ENCODE measurements at places on chromosomes 6 and 20.

- DNase-seq, result no peak
Observed at GRCh38 chr6:46628498-46628897, 24.1 kb downstream of the CYP39A1 start.

- DNase-seq, result no peak
Observed at GRCh38 chr6:148414836-148415235, 72.2 kb downstream of the SASH1 start.

DNA sequence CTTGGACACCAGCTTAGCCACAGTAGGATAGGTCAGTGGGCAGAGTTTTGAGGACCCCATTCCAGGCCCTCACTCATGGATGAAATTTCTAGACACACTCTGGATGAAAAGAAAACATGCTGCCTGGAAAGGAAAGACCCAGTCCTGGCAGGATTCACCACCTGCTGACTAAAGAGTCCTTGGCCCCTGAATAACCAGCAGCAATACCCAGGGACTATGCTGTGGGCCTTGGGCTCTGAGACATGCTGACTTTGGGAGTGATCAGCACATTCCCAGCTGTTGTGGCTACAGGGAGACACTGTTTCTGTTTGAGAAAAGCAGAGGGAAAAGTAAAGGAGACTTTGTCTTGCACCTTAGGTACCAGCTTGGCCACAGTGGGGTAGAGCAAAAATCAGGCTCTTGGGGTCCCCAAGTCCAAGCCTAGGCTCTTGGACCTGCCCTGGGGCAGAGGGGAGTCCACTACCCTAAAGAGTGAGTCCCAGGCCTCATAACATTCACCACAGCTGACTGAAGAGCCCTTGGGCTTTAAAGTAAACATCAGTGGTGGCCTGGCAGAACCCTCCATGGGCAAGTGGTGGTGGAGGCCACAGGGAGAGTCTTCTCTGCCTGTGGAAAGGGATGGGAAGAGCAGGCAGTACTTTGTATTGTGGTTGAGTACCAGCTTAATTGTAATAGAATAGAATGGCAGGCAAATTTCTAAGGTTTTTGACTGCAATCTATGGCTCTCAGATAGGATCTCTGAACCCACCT lies 516.8 kb downstream of the BCKDHB start:
- no peak for DNase-seq

GRCh38 chr20:32378461-32378860 lies 20.3 kb downstream of the ASXL1 start:
- no peak for DNase-seq

DNA sequence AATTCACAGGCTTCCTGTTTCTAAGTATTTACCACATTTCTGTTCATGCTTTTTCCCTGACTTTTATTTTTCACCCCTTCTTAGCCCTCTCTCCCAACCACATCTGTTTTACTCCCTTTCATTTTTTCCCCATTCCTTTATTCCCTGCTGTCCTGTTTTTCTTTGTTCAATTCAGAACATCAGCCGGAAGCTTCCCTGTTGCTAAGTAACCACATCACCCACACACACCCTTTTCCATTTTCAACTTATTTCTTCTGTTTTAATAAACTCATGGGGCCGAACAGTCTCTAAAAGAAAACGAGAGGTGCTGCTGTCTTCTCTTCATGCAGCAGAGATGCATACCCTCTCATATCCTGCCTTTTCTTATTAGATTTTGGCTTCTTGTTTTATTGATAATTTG lies 53.5 kb upstream of the CEP85L start:
- no peak for DNase-seq

DNA sequence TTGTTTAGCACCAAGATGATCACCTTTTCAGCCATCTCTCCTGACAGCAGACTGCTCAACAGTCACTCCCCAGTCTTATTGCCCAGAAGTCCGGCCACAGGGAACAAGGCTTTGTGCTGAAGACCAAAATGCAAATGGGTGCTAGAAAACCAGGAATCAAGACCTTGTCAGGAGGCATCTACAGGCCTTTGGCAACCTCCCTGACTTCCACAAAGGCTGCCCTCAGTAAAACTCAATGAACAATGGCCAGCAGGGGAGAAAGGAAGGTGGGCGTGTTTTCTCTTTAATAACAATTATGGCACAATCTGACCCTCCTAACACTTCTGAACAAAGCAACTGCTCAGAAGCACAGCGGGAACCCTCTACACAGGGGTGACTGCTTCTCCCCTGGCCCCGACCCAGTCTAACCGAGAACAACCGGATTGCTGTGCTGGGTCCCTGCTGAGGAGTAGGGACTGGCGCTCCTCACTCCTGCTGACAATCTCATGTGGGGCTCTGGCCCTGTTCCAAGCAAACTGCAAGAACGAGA lies 41.6 kb downstream of the PLCG1 start:
- DNase-seq, result no peak

- DNase-seq, result no peak
Observed at GRCh38 chr20:36197271-36197670, 39.0 kb upstream of the AAR2 start.

DNA sequence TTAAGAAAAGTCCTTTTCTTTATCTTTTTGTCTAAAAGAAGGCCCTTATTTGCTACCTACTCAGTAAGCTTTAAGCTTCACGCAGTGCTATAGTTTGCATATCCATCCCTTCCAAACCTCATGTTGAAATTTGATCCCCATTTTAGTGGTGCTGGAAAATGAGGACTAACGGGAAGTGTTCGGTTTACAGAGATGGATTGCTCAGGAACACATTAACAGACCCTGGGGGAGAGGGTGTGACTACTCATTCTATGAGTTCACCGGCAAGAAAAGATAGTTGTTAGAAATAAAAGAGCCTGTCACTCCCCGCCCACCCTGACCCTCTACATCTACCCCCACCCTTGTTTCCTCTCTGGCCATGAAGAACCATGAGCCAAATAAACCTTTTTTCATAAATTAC lies 546.2 kb downstream of the MEI4 start:
- DNase-seq, result no peak

DNA sequence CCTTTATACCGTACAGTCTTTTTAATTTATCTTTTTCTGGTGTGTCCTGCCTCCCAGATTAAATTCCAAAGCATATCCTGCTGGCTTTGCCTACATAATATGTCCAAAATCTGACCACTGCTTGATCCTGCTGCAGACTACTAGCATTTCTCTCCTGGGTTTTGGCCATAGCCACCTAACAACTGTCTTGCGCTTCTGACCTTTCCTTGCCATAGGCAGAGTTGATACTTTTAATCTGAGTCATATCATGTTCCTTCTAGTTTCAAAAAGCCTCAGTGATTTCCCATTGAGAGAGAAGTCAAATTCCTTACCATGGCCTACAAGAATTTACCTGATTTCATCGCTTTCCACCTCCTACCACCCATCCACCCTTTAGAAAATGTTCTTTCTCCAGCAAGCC lies 104.8 kb downstream of the BCKDHB start:
- DNase-seq, result no peak

DNA sequence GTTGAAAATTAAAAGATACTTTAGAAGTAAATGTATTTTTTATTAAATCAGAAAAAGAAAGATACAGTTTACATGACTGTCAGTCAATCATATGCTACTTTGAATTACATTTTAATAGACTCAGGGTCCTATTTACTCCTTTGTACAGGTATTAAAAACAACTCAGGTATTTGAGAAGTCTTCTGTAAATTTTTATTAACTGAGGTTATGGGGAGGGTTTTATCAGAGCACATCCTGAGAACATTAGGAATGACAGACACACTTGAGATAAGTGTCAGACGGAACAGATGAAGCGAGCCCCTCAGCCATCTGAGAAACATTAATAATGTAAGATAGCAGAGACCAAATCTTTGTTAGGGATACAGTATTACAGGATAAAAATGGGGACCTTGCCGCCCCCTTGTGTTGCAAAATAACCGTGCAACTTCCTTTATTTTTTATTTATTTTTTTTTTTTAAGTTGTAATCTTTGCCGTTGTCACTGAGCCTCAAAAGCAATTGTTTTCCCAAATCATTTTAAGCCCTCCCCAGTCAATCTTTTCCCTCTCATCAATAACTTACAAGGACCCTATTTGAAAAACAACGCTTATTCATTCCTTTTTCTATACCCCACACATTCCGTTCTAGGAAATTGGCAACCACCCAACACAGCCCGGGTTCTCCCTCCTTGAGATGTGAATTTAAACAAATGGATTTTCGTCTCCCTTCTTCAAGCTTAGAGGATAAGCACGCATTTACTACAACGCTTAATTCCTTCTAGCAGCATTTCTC lies 126.7 kb downstream of the BCAS1 start:
- peak; percentile 32 for DNase-seq

GRCh38 chr20:44649126-44649525 lies 2.4 kb downstream of the ADA start:
- DNase-seq, result no peak

DNA sequence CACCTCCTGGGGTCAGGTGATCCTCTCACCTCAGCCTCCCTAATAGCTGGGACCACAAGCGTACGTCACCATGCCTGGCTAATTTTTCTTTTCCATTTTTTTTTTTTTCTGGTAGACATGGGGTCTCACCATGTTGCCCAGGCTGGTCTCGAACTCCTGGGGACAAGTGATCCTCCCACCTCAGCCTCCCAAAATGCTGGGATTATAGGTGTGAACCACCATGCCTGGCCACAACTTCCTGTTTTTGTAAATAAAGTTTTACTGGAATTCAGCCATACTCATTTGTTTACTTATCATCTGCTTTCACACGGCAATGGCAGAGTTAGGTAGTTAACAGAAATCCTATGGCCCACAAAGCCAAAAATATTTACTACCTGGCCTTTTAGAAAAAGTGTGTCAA lies 7.8 kb upstream of the RUNX2 start:
- DNase-seq, result no peak

GRCh38 chr20:24668791-24669190 lies 199.4 kb downstream of the SYNDIG1 start:
- no peak for DNase-seq

DNA sequence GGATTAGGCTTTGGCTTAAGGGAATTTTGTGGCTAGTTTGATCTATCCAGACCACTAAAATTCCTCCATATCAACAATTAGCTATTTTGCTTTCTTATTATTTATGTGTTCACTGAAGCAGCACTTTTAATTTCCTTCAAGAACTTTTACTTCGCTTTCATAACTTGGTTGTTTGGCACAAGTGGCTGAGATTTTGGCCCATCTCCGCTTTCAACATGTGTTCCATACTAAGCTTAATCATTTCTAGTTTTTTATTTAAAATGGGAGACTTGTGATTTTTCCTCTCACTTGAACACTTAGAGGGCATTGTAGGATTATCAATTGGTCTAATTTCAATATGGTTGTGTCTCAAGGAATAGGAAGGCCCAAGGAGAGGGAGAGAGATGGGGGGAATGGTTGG lies 102.4 kb upstream of the HSF2 start:
- DNase-seq, result no peak

DNA sequence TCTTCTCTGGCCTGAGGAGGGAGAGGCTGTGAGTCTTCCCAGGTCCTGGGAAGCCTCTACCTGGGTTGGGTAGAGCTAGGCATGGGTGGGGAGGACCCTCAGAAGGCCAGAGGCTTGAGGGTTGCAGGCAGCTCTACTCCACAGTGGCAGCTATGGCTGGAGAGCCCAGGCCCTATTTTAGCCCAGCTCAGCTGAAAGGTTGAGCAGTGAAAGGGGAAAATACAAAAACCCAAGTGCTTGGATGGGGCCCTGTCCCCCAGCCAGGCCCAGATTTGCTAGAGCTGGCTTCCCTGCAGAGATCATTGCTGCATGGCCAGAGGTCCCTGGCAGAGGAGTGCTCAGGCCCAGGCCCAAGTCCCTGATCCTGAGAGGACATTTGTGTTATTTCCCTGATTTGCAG lies 45.7 kb downstream of the SUN5 start:
- no peak for DNase-seq

- DNase-seq, result no peak
Observed at GRCh38 chr6:52975580-52975979, 19.5 kb downstream of the GSTA4 start.

GRCh38 chr20:59925359-59925758 lies 8.1 kb downstream of the SYCP2 start:
- no peak for DNase-seq

- no peak for DNase-seq
Observed at GRCh38 chr6:13390658-13391057, 62.3 kb upstream of the TBC1D7 start.

- DNase-seq, result no peak
Observed at GRCh38 chr20:2080532-2081224, 20.9 kb upstream of the STK35 start.

Measured in activated T-cell treated with anti-CD3 and anti-CD28 coated beads, Interleukin-2, amount 50 U/mL, for 4 hours (primary cell).